ENCODE measurements at places on chromosomes 7 and 10.

DNA sequence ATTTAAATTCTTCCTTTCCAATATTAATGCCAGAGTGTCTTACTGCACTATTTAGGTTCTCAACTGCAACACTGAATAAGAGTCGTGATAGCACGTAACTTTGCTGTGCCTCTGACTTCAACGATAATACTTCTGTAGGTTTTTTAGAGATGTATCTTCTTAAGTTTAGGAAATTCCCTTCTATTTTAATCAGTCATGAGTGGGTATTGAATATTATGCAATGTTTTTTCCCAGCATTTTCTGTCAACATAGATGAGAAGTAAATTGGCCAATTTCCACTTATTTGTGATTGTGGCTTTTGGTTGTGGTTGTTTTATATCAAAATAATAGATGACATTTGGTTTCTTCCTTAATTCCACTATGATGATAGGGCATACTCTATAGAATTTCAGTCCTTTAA is 6.7 kb upstream of the STK17A start:
- no peak for DNase-seq

GRCh38 chr10:99996671-99997648 is 12.8 kb downstream of the DNMBP start:
- DNase-seq: peak; percentile 80

- DNase-seq: peak; percentile 76
Measured at GRCh38 chr7:69412331-69413146, 185.7 kb upstream of the AUTS2 start.

DNA sequence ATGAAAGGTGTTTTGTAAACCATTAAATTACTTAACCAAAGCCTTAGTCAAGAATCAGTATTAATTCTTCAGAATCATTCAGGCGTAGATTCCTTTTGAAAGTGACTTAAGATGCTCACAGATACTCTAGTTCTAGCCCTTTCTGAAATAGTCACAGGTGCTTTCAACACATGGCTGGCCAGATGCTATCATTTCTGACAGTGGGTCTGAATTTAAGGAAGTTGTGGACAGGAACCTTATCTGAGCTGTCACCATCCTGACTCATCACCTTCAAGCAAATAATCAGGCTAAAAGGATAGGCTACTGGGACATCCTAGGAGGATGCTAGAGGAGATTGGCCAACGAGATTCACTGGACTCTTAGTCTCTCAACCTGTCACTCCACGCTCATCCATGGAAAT is 501.5 kb downstream of the LRMDA start:
- no peak for DNase-seq

DNA sequence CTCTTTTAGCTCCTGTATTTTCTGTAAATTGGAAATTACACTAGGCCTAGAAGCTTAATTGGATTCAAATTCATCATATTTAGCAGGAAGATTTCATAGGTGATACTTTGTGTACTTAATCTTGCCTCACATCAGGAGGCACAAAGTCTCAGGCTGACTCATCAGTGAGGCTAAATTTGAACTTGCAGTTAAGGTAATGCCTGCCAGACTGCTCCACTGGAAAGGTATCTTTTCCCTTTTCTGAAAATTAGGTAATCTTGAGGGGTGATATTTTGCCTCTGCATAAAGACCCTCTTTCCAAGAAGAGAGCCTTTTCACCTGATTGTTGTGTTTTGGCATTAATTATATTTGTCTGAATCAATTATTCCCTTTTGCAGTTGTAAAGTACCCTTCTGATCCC is 14.6 kb downstream of the PPIA start:
- no peak for DNase-seq

- peak; percentile 14 for DNase-seq
Measured at GRCh38 chr10:123796736-123797135, 94.9 kb downstream of the CPXM2 start.

- no peak for DNase-seq
Measured at GRCh38 chr10:132612571-132613504, 75.3 kb downstream of the INPP5A start.

DNA sequence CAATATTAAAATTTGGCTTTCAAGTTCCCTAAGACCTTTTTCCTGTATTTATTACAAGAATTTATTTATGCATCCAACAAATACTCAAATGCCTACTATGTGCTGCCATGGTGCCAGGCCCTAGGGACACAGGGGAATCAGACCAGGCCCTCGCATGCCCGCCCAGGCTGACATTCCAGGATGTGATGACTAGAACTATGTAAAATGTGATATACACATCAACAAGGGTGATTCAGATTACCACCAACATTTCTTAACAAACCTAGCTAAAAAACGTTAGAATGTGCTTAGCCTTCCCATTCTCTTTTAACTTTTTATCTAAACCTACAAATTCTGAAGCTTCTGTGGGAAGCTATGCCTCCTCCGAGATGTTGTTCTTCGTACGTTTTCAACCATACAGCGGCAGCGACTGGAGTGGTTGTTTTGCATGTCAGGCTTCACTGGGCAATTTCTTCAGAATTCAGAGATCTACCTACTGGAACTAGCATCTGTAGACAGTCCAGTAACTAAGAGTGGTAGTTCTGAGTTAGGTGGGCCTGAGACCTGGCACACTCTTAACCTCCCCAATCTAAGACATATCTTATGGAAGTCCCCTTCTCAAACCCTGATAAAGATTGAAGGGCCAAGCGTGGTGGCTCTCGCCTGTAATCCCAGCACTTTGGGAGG is 22.1 kb downstream of the GNA12 start:
- peak; percentile 92 for DNase-seq

GRCh38 chr7:137755846-137756651 is 90.7 kb downstream of the DGKI start:
- DNase-seq: peak; percentile 23

DNA sequence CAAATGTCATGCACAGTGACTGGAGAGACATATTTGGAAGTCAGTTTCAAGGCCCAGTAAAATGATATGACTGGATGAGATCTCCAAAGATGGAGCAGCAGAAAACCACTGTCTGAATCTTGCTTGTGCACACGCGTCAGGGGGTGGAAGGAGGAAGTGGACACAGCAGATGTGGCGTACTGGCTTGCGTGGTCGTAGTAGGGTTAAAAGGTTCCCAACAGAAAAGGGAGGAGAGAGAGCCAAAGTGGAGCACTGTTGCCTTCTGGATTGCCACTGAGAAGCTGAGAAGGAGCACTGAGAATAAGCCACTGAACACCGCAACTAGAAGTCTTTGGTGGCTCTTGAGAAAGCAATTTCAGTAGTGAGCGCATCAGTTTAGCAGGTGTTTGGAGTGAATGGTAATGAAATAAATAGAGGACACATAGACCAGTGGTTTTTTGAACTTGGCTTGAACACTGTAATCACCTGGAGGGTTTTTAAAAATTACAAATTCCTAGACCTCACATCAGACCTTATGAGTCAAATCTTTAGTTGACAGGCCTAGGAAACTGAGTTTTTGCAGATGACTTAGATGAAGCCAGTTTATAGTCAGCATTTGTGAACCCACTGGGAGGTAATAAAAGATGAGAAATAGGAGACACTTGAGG is 227.3 kb downstream of the PTEN start:
- no peak for DNase-seq

GRCh38 chr10:106467506-106467905 is 697.0 kb downstream of the SORCS1 start:
- peak; percentile 35 for DNase-seq

- peak; percentile 77 for DNase-seq
Measured at GRCh38 chr10:95279042-95279820, 11.6 kb downstream of the PDLIM1 start.

DNA sequence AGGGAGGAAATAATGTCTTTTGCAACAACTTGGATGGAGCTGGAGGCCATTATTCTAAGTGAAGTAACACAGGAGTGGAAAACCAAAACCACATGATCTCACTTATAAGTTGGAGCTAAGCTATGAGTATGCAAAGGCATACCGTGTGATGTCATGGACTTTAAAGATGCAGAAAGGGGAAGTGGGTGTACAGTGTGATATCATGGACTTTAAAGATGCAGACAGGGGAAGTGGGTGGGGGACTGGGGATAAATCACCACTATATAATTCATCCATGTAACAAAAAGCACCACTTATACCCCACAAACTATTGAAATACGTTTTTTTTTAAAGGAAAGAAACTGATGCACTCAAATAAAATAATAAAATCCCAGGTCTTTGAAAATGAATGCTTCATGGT is 29.5 kb downstream of the LYZL2 start:
- DNase-seq: no peak

DNA sequence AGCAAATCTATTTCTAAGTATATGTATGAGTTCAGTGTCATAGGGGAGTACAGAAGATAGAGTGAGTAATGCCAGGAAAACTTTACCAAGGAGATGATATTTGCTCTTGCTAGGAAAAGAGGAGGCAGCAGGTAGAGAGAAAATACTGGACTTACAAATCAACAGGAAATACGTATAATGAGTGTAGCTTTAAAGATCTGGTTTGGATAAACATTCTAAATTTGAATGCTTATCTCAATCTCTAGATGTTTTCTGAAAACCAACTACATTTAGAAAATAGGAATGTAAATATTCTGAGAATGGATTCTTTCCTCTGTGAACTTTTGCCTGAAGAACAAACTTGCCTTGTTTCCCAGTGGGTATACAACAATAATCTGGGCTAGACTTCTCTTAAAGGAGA is 46.9 kb upstream of the GNAI1 start:
- DNase-seq: peak; percentile 61

DNA sequence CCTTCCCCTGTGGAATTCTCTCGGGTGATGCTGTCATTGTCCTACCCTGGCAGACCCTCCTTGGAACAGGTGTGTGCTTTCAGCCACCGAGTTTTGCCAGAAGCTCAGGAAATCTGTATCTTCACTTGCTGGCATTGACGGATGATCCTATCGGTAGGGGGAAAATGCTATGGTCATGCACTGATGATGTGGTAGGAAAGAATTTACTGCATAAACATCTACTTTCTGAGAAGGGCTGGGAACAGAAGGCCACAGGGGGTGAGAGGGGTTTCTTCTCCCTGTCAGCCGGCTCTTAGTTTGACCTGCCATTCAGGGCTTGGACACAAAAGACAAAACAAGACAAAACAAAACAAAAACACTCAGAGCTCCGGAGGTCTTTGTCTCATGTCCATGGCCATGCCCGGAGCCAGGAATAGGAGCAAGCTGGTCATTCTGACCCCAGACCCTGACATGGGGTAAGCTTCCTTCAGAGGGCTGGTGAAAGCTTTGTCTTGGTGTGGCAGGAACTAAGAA is 43.6 kb upstream of the CARD11 start:
- peak; percentile 1 for DNase-seq

DNA sequence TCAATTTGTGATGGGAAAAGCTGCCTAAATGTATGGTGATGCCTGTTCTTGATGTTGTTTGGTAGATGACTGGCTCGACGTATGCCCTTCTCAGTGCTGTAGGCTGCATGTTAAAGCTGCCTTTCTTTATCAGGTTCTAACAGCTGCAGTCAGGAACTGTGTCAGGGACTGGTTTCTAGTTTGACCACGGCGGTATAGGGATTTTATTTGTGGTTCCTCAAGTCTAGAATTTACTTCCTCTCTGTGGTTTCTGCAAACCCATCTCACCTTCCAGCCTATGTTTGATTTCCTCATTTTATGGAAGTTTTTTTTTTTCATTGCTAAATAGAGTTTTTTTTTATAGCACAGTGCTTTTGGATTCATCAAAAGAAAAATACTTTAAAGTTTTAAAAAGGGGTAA is 26.5 kb downstream of the LMTK2 start:
- peak; percentile 28 for DNase-seq

DNA sequence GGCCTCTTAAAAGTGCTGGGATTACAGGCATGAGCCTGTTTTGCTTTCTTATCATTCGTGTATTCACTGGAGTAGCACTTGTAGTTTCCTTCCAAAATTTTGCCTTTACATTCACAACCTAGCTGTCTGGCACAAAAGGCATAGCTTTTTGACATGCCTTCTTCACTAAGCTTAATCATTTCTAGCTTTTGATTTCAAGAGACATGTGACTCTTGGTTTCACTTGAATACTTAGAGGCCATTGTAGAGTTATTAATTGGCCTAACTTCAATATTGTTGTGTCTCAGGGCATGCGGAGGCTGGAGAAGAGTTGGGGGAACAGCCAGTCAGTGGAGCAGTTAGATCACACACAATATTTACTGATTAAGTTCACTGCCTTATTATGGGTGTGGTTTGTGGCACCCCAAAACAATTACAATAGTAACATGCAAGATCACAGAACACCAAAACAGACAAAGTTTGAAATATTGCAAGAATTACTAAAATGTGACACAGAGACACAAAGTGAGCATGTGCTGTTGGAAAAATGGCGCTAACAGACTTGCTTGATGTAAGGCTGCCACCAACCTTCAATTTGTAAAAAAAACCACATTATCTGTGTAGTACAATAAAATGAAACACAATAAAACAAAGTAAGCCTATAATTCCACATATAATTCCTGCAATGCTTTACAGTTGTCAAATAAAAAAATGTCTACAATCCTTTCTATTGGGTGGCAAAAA is 43.1 kb downstream of the BRAF start:
- no peak for DNase-seq

GRCh38 chr7:144787127-144787526 is 48.7 kb downstream of the TPK1 start:
- no peak for DNase-seq
